ENCODE measurements at places on chromosomes 4 and X. TPM values are rescaled to one million over a fixed set of nuclear protein-coding genes. Genes with fewer than 3 reads are reported as not detected.

Gene STAP1
- total RNA-seq = not detected

Gene MAGED4B
- total RNA-seq = 52.5 TPM

Gene HPGD
- total RNA-seq = 0.75 TPM

Gene S100P
- 8.8 TPM for total RNA-seq

Gene FRG2
- not detected for total RNA-seq

Gene RAB33A
- total RNA-seq = 3.2 TPM

Gene GAGE13
- not detected for total RNA-seq

Gene TRIM61
- total RNA-seq = 4.5 TPM

Gene CYP2U1
- total RNA-seq = 12.3 TPM

Gene SPANXA1
- 0.41 TPM for total RNA-seq

Gene NAP1L2
- total RNA-seq = 0.55 TPM

Gene FAM184B
- under 0.01 TPM for total RNA-seq

Gene PRPS2
- total RNA-seq = 24.3 TPM

Gene ASB5
- total RNA-seq = not detected

Gene EGF
- 0.21 TPM for total RNA-seq

Gene FGFBP1
- total RNA-seq = 4.8 TPM

Gene GRPR
- total RNA-seq = not detected

Gene BEX1
- total RNA-seq = 40.2 TPM

Gene SAGE1
- not detected for total RNA-seq

Gene MTNR1A
- not detected for total RNA-seq

Gene SSX4B
- not detected for total RNA-seq

Gene DRD5
- not detected for total RNA-seq

Gene RBM47
- 41.1 TPM for total RNA-seq

Gene BMP3
- 0.33 TPM for total RNA-seq

Gene STOX2
- 4.4 TPM for total RNA-seq

Gene FGG
- not detected for total RNA-seq

Data from kidney epithelial cell (primary cell).